ENCODE measurements at places on chromosomes 2 and 18.
A peak's percentile ranks its signal among the peaks of the same experiment; 100 is the strongest.

GRCh38 chr2:162265666-162266459 lies 22.6 kb upstream of the FAP start:
- DNase-seq: no peak

GRCh38 chr2:25281522-25281921 lies 60.2 kb downstream of the DNMT3A start:
- DNase-seq: no peak

DNA sequence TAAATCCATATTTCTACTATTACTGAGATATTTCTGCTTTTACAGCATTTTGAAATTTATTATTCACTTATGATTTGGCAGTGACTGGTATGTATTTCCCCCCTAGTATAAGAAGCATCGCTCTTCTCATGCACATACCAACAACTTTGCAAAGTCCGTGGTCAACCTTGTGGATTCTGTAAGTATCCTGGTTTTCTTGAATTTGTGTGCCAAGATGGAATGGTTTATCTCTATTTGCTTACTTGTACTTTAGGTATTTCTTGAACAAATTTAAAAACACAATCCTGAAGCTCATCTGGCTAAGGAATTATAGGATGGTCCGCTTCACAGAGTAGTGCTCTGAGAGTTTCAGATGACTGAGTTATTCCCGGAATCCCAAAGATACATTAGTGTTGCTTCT lies 85.0 kb upstream of the FAM237A start:
- DNase-seq: no peak

- DNase-seq: no peak
These were observed 860.6 kb upstream of the ZEB2 start for GRCh38 chr2:145380436-145381017.

DNA sequence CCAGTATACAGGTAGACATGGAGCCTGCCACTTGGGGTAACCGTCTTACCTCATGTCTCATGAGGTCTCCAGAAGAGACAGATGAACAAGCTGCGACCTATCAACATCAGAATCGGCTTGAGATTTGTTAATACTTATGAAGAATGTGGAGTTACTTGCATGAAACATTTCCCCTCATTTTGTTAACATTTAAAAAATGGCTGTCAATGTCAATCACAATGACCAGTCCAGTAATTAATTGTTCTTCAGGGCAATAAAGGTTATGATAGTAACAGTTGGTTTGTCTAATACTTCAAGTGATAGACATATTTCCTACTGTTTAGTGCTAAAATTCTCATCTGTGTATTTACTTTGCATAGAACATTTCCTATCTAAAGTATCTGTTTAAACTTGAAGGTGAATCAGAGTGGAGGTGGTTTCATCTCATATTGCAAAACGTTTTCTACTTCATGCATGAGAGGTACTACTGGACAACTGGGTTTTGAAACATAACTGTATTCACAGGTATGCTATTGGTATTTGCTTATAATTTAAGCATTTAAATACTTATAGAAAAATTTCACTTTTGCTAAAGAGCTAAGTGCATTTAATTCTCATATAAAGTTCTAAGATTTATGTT lies 15.1 kb downstream of the SERTAD2 start:
- no peak for DNase-seq

- DNase-seq: no peak
These were observed 269.3 kb downstream of the ALPK2 start for GRCh38 chr18:58359620-58360019.

DNA sequence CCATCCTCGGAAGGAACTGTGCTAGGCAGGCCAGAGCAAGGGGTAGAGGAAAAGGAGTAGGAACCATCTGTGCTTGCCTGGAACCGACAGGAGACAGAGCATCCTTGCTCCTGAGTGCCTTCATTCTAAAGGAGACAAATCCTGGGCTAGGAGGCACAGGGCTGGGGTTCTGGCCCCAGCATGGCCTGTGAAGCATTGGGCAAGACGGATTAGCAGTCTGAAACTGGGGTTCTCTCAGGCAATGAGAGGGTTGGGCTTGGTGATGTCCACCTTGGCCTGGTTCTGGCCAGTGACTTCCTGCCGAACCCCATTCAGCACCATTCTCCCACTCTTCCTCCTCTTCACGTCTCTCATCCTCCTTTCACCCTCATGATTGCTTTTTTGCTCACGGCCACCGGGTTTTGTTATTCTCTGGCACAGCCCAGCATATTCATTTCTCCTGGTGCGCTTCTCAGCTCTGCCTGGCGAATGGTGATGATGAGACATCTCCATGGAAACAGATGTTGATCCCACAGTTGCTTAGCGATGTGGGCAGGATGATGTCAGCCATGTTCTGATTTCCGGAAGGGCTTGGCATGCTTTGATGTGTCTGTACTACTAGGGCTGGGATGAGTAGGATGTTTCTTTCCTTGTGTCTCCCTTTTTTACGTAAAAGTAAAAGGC lies 127.7 kb downstream of the CAPN13 start:
- DNase-seq: no peak

GRCh38 chr2:190068764-190069163 lies 6.2 kb upstream of the MSTN start:
- no peak for DNase-seq

GRCh38 chr2:240329116-240329665 lies 106.3 kb upstream of the GPC1 start:
- no peak for DNase-seq

GRCh38 chr2:133418671-133419070 lies 149.6 kb downstream of the NCKAP5 start:
- DNase-seq: no peak

- no peak for DNase-seq
These were observed 15.0 kb downstream of the IMPA2 start for GRCh38 chr18:11996190-11996754.

DNA sequence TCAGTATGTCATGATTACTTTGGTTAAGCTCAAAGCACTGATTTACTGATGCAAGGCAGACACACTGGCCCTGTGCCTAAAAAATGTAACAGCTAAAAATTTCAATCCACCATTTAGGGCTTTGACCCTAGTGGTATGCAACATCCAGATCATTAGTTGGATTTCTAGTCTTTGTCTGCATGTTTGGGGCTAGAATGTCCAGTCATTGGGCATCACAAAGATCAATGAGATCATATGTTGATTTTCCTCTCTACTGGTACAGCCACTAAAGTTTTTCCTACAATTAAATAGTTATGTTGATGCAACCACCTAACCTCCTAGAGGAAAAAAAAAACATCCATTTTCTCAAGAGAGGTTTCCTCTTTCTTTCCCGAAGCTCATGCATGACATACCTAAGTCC lies 53.4 kb upstream of the REV1 start:
- DNase-seq: no peak

- no peak for DNase-seq
These were observed 79.6 kb upstream of the RAPGEF4 start for GRCh38 chr2:172655838-172656573.

DNA sequence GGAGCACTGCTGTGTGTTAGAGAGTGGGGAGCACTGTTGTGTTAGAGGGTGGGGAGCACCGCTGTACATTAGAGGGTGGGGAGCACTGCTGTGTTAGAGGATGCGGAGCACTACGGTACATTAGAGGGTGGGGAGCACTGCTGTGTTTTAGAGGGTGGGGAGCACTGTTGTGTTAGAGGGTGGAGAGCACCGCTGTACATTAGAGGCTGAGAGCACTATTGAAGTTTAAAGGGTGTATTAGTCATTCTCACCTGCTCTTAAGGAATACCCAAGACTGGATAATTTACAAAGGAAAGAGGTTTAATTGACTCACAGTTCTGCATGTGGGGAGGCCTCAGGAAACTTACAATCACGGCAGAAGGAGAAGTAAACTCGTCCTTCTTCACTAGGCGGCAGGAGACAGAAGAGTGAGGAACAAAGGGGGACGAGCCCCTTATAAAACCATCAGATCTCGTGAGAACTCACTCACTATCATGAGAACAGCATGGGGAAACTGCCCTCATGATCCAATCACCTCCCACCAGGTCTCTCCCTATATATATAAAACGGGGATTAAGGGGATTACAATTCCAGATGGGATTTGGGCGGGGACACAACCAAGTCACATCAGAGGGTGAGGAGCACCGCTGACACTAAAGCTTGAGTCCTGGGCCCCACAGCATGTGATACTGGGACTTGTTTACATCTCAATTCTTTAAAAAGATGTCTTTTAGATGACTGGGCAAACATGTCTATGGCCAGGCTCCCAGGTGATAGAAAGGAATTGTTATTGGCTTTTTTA lies 19.5 kb upstream of the AGXT start:
- DNase-seq: no peak

DNA sequence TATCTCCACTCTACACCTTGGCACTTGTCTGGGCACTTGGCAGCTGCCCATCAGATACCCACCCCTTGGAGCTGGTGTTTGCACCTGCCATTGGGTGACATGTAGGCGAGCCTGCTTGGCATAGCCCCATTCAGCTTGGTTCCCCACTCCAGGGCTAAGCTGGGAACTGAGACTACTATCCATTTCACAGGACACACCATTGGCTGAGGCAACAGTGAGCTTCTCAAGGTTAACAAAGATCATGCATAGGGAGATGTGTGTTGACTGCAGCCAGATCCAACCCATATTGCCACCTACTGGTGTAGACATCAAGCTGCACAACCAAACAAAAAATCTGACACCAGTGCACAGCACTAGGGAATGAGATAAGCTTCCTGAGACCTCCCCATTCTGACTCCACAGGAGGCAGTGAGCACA lies 1389.8 kb upstream of the TMEFF2 start:
- DNase-seq: peak; percentile 9

- no peak for DNase-seq
These were observed 448.9 kb upstream of the SLC14A2 start for GRCh38 chr18:45166341-45166835.

GRCh38 chr18:25281556-25281955 lies 70.4 kb downstream of the ZNF521 start:
- no peak for DNase-seq

- DNase-seq: no peak
These were observed 326.5 kb upstream of the THUMPD2 start for GRCh38 chr2:40105593-40105992.

- no peak for DNase-seq
These were observed 88.3 kb downstream of the RHOB start for GRCh38 chr2:20534913-20535801.

- no peak for DNase-seq
These were observed 337.8 kb downstream of the CDH2 start for GRCh38 chr18:27839141-27839540.

- no peak for DNase-seq
These were observed 18.4 kb downstream of the SH2D6 start for GRCh38 chr2:85436836-85437487.

GRCh38 chr2:207674826-207675225 lies 36.6 kb upstream of the CCNYL1 start:
- no peak for DNase-seq

DNA sequence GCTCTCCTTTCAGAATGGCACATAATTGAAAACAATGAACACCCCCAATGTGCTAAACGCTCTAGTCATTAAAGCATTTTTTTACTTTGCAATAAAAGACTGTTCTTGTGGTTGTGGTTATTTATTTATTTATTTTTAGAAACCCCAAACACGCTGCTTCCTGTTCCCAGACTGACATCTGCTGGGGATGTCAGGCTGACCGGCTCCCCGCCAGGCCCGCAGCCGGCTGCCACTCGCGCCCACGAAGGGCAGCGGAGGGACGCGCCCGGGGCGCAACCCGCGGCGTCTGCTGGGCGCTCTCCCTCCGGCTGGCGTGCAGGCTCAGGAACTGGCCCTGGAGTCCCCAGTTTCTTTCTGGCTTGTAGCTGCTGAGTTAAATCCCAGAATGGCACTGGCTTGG lies 83.1 kb upstream of the SP3 start:
- no peak for DNase-seq

DNA sequence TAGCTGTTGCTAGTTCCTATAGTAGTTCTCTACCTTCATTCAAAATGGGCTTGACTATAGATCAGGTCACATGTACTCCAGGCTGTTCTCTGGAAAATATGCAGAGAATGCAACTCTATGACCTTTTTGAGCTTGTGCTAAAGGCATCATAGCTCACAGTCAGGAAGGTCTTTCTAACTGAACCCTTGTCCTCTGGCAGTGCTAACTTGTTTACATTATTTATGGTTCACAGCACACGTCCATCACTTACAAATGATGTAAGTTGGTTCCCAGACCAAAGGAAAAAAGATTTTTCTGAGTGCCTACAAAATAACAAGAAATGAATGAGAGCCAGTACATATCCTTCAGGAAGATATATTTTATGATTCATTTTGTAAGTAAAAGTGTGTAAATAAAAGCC lies 236.1 kb downstream of the GCA start:
- DNase-seq: no peak

- no peak for DNase-seq
These were observed 98.3 kb downstream of the EPB41L5 start for GRCh38 chr2:120111193-120111592.

Measured in NCI-H2029 treated with DMSO at 0.1 percent for 48 hours (cell line).